Cortex of kidney (tissue), 1 donor: ENCODE measurements at places on chromosomes 3 and 15.

DNA sequence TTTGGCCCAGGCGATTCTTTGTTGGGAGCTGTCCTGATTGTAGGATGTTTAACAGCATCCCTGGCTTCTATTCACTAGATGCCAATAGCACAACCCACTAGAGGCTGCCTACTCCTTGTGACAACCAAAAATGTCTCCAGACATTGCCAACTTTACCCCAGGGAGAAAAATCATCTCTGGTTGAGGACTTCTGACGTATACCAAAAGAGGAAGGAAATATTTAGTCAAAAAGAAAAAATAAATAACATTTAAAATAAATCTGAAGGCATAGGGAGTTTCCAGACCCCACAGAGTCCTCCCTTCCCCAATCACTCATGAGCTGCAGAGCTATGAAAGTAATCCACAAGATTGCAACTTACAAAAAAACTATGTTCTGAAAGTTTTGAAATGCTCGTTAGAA lies 61.0 kb downstream of the MECOM start:
- DNase-seq = no peak

DNA sequence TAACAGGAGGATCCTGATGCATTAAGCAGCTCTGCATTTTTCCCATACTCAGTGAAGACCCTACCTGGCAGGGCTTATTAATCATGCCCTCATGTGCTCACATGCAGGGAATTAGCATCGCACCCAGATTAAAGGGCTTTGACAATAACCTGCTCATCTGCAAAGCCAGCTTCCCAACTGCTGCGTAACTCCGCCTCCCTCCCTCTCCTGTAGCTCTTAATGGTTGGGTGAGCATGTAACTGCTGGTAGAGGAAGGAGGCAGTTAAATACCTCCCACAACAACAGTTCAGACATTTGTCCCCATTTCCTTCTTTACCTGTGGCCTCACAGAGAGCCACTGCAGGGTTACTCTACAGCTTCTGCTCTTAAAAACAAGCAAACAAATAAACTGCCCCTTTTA lies 203.6 kb upstream of the WNT5A start:
- DNase-seq = no peak

GRCh38 chr15:38512901-38513300 lies 51.7 kb downstream of the RASGRP1 start:
- no peak for DNase-seq

DNA sequence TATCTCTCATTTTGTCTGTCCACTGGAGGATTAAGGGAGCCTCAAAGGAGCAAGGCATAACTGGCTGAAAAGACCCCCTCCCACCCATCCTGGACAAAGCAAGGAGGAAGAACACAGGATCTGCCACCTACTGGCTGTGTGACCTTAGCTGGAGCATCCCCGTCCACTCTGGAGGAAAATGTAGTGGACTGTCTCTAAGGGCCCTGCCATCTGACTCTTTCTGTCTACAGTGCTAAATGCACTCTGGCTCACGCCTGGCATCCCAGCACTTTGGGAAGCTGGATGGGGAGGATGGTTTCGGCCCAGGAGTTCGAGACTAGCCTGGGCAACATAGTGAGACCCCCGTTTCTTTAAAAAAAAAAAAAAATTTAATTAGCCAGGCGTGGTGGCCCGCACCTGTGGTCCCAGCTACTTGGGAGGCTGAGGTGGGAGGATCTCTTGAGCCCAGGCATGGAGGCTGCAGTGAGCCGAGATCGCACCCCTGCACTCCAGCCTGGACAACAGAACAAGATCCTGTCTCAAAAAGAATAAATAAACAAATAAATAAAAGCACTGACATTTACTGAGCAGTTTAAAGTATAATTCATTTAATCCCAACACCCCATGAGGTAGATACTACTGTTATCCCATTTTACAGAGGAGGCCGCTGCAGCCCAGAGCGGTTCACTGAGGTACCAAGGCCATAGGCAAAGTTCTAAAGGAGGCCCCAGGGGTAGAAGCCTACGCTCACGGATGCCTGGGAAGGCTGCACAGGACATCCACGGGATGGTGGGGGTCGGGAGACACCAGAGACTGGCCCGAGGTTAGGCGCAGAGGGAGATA lies 1.1 kb downstream of the TBC1D2B start:
- no peak for DNase-seq

GRCh38 chr3:36969540-36970432 lies 23.1 kb downstream of the EPM2AIP1 start:
- DNase-seq = no peak

DNA sequence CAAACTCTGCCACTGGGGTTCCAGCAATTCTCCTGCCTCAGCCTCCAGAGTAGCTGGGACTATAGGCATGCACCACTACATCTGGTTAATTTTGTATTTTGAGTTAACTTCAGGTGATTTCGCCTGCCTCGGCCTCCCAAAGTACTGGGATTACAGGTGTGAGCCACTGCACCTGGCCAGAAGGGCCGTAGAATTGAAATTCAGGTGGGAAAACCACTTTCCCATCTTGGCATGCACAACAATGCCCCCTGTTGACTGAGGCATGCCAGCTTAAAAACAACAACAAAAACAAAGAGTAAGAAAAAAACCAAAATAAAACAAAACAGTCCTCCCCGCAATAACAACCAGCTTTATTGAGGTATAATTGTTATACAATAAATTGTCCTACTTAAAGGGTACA lies 32.6 kb upstream of the RAB11A start:
- no peak for DNase-seq

DNA sequence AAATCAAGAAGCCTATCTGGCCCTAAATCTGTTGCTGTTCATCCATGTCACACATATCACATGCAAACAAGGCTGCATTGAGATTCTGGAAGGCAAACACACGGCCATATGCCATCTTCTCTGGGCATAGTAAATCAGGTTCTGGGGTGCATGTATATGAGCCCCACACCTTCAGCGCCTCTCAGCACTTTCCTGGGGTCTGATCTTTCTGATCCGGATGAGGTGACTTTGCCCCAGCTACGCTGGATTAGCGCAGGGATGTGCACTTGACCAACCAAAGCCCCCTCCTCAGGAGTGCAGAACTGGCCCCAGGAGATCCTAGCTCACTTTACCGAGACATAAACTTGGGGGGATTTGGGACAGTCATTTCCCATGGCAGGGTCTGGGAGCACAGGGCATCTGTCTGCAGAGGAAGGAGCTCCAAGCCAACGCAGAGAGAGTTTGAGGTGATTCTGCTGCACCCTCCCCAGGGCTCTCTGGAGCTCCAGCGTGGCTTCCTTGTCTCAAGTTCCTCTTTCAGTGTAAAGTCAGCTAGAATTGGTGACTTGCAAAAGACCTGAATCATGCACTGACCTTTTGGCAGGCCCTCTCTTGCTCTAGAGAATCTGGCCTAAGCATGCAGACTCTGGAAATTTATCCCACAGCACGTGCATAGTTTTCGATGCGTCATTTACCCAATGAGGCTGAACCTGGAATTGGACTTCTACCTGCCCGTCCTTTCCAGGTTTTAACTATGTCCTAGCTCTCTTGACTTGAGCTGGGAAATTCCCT lies 63.5 kb upstream of the KLF13 start:
- no peak for DNase-seq

DNA sequence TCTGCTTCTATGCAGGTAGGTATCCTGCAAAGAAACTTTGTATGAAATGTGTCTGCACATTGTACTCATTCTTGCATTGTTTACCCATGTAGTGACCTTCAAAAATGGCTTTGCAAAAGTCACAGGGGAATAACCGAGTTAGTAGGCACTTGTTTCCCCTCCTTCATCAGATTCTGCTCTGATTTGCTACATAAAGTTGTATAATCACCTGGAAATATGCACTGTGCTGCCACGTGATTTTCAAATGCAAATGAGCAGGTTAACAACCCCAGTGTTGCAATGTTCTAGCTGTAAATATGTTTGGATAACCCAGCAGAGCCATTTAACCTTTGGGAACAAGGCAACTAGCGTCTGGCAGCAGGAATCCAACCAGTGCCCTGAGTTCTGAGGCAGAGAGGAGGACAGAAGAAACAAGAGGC lies at the start of gene KNG1:
TSS of gene KNG1 (plus strand) at position 321 of the 419 bp plus-strand sequence. CDS start 184 bp downstream, outside the sequence.
- DNase-seq = no peak

DNA sequence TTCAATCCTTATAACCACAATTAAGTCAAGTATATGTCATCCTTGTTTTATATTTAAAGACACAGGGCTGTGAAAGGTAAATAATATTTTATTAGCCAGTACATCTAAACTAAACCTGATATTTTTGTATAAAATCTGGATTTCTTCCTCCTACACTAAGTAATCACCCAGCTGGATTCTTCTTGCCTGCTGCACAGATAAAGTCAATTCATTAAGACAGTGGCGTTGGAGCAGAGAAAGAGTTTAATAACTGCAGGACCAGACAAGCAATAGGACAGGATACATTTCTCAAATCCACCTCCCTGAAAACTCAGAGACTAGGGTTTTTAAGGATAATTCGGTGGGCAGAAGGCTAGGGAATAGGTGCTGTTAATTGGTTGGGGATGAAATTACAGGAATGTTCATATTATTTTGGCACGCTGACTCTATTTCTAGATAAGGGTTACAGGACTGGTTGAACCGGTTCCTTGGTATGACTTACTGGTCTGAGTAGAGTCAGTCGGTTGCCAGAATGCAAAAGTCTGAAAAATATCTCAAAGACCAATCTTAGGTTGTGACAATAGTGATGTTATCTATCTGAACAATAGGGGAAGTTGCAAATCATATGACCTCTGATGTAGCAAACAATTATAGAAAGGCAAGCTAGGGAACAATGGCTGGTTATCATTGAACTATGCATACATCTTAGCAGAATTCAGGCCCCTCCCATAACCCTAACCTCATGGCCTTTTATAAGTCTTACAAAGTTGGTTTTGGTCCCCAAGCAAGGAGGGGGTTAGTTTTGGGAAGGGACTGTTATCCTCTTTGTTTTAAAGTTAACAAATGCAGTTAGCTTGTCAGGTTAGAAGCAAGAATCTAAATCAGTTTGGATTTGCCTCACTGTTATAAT lies 244.8 kb downstream of the ALCAM start:
- no peak for DNase-seq

DNA sequence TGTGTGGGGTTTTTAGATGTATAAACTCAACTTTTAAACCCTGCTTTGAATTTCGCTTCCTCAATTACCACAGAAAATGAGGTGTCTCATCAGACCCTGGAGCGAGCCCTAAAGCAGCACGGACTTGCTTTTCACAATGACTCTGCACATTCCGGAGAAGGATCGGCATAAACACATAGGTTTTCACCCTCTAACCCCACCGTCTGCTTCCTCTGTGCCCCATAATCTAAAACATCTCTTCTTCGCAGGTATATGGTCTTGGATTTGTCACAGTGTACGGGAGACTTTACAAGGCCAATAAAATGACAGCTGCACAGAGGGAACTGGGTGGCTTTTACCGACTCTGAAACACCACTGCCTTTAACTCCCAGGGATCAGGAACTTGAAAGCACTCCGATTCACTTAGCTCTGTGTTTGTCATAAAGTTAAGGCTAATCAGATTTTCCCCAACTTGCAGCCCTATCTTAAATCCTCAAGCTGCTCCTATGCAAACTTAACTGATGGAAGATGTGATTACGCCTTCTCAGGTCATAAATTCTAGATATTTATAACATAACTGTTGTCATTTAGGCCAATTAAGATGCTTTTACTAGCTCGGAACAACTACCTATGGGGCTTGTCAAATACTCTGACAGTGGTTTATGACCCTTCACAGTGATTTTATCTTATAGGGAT lies 133.4 kb upstream of the WNT5A start:
- no peak for DNase-seq

GRCh38 chr3:81743096-81744025 lies 18.1 kb downstream of the GBE1 start:
- DNase-seq = no peak

DNA sequence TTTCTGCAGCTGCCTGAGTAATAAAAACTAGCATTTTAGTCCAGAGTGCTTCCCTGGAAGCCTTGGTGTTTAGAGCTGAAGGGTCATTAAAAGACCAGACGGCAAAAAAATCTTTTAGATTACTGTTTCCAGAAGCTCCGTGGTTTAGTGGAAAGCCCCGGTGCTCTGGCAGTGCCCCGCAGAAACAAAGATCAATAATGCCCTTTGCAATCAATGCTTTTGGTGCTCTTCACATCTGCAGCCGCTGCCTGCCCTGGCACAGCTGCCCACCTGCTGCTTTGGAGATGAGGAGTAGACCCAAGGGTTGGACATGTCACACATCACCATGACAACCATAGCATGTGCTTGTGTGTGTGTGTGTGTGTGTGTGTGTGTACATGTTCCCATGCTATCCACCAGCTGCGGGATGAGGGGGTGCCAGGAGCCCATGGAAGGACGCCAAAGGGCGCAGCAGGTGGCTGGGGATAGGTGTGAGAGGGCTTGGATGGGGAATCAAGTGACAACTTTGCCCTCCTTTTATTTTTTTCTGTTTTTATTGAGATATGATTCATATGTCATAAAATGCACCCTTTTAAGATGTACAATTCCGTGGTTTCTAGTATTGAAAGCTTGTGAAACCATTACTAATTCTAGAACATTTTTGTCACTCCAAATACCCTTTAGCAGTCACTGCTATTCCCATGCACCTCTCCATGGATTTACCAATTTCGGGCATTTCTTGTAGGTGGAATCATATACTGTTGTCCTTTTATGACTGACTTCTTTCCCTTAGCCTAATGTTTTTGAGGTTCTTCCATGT lies 75.7 kb upstream of the KLHL25 start:
- DNase-seq = no peak

DNA sequence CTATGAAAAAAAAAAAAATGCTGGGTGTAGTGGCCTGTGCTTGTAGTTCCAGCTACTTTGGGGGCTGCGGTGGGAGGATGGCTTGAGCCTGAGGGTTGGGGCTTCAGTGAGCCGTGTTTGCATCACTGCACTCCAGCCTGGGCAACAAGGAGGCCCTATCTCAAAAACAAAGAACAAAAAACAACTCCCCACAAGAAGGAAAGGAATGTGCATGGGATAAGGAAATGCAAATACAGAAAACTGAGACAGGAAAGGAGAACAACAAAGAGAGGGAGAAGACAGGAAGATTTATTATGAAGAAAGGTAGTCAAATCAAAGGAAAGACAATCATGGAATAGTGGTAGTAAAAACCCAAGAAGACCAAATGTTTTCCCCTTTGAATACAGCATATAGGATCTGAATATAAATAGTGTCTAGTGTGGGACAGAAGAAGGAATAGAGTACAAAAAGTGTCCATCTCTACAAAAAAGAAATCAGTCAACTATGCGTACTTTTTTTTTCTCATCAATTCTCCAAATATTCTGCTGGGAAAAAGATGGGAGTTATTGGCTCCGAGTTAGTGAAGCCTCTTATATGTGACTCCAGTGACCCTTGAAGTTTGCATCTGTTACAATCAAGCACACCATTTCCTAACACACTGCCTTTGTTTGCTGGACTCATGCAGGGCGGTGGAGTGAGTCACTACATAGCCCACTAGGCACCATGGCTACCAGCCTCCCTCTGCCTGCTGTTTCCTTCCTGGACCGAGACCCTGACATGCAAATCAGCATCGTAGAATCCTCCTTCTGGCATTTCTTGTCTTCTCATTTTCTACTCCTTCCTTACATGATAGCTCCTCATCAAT lies 101.2 kb upstream of the PTX3 start:
- no peak for DNase-seq

GRCh38 chr15:57259568-57260040 lies 116.7 kb upstream of the CGNL1 start:
- no peak for DNase-seq

- no peak for DNase-seq
Observed at GRCh38 chr3:109921509-109921908, 584.2 kb upstream of the DPPA4 start.

- DNase-seq = no peak
Observed at GRCh38 chr3:46930166-46930944, 46.2 kb downstream of the CCDC12 start.
